ENCODE measurements at places on chromosomes 6 and 20.

DNA sequence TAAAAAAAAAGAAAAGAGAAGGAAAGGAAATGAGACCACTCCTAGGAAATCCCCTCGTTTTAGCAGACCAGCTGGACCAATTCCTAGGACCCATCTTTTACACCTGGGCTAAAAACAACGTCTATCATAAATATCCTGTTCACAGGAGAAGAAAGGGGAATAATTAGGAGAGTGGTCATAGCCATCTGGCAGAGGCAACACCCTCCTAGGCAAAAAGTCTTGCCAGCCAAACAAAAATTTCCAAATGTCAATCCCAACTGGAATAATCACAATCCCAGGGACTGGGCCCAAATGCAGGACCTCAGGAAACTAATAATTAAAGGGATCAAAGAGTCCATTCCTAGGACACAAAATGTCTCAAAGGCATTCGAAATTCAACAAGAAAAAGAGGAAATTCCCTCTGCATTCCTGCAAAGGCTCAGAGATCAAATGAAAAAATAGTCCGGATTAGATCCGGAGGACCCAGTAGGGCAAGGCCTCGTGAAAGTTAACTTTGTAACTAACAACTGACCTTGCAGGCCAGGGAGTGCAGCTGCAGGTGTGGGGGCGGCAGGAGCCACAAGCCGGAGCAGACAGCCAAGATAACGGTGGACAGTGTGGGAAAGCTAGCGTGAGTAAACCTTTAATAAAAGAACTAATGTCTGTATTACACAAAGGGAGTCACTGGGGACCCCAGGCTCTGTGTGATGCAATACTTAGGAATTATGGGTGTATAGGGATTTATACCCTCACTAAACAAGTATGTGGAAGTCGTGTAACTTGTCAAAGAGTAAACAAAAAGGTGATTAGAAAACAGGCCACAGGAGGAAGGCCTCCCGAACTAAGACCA, 11.7 kb downstream of the LCA5 start:
- peak; percentile 47 for DNase-seq

DNA sequence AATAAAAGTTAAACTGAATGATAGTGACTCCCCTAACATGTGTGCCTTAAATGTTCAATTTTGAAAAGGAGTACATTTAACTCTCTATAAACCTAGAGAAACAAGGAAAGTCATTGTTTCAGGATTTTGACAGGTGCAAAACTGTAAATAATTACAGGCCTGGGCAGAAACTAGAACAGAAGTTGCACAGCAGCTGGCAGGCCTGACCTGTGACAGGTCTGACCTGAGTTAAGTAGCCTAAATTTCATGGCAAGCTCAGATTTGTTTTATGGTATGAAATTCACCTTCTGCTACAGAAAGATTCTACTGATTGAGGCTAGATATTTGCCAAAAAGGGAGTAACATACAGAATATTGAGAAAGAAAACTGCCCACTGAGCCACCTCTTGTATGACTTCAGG, 166.1 kb downstream of the CDKAL1 start:
- no peak for DNase-seq

DNA sequence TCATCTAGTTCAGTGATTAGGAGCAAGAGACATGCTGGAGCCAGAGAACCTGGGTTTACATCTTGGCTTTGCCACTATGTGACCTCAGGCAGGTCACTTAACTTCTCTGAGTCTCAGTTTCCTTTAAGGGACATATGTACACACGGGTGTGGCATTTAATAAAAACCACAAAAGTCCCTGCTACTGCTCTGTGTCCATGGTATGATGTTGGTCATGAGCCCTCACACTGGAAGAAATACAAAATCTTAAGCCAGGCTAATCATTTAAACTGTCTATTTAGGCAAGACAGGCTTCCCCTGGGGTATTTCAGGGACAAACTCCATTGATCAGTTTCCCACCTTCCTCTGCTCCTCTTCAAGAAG, 12.9 kb upstream of the PTGIS start:
- DNase-seq, result no peak

- DNase-seq, result peak; percentile 47
Measured at GRCh38 chr20:37902504-37903313, at the start of gene VSTM2L. Gene VSTM2L, plus strand, starts transcription at chr20:37903127. Its CDS starts 224 bp downstream, at chr20:37903351.

- DNase-seq, result no peak
Measured at GRCh38 chr6:374956-375355, 16.6 kb upstream of the IRF4 start.

DNA sequence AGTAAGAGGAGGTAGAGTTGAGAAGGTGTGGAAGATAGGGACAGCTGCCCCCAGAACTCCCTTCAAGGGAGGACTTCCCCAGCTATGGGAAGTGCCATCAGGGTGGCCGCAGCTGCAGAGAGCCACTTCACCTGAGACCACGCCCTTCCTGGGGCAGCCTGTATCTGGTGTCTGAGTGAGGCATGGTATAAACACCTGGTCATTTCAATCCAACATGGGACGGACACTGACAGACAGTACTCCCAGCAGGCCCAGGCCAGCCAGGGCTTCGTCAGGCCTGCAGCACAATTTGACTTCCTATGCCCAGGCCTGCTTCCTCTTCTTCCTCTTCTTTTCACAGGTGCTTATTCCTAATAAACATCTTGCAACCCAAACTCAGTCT, 4.5 kb downstream of the SOX12 start:
- no peak for DNase-seq

GRCh38 chr6:34249469-34250261, 859 bp upstream of the SMIM29 start:
- no peak for DNase-seq

DNA sequence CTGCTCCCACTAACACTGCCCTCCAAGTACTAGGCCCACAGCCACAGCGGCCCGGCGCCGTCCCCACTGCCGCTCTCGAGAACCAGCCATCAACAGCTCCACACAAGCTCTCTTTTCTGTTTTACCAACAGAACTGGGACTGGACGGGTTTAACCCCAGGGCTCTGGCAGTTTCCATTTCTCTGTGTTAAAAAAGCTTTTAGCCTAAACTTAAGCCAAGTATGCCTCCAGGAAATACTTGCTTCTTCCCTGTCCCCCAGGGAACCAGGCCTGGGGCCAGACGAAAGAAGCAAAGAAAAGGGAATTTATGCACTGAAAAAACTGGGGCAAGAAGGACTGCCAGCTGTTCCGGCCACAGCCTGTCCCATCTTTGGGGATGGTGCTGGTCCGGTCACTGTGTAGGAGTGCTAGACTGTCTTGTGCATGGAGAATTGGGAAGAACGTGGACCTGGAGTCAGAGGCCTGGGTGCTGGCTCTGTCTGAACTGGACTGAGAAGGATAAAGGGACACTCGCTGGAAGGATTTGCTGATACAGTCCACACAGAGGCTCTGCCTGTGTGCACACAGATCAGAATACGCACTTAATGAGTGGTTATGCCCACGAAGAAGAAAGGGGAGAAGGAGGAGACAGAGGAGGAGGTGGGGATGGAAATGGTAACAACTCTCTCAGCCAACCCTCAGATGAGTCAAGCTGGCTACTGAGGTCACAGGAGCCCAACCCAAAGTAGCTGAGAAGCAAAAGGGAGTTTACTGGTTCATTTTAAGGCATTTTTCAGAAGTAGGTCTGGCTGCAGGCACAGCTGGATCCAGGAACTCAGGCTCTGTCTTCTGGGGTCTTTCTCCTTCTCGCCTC, 254.4 kb upstream of the PMEPA1 start:
- DNase-seq, result no peak

DNA sequence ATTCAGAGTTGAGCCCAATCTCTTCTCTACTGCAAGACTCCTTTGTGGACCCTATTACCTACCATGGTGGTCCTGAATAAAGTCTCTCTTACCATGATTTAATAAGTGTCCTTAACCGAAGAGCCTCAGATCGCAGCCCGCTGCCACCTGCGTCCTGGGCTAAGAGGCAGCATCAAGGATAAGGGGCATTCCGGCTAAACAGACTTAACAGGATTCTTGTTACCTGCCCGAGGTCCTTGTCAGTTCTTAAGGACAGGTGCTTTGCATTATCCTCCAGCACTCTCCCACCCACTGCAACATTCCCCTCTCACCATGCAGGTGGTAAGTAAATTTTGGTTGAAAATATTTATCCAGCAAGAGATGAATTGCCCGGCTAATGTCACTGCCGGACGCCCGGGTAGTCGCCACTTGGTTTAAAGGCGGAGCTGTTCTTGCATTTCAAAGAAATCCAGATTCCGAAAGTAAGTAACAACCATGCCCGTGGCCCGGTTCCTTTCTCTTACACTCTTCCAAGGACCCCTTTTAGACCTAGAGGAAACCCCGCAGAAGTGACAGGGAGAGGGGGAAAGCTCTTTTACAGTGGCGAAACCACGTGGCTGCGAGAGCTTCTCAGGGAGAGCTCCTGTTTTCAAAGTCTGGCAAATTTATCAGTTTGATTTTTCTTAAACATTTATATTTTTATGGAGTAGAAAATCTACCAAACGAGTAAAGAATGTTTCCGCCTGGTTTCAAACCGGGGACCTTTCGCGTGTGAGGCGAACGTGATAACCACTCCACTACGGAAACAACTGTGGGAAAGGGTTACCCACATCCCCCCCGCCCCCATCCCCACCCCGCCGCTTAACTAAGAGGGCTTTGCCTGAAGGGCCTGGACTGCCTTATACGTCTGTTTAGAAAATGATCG, 41.9 kb upstream of the PRSS16 start:
- DNase-seq, result peak; percentile 24

GRCh38 chr6:33985313-33985751, 160.6 kb downstream of the GRM4 start:
- no peak for DNase-seq

DNA sequence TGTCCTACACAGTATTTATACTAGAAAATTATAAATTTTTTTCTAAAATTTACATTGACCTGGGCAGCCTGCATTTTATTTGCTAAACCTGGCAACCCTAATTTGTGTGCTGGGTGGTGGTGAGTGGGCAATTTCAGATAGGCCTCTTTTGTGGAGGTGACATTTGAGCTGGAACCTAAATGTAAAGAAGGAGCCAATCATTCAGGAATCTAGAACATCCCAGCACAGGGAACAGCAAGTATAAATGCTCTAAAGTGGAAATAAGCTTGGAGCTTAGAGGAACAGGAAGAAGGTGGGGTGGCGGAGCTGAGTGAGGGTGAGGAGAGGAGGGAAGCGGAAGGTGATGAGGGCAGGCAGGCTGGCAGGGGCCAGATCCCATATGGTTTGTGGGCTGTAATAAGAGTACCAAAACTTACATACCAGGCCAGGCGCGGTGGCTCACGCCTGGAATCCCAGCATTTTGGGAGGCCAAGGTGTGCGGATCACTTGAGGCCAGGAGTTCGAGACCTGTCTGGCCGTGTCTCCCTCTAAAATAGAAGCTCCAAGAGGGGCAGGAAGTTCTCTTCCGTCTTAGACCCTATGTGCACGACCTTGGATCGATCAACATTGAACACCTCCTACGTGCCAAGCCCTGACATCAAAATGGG, 549 bp upstream of the CSE1L start:
- peak; percentile 6 for DNase-seq

- DNase-seq, result no peak
Measured at GRCh38 chr6:34718976-34719375, 22.4 kb upstream of the ILRUN start.

- DNase-seq, result no peak
Measured at GRCh38 chr20:40711079-40711478, 22.0 kb upstream of the MAFB start.

DNA sequence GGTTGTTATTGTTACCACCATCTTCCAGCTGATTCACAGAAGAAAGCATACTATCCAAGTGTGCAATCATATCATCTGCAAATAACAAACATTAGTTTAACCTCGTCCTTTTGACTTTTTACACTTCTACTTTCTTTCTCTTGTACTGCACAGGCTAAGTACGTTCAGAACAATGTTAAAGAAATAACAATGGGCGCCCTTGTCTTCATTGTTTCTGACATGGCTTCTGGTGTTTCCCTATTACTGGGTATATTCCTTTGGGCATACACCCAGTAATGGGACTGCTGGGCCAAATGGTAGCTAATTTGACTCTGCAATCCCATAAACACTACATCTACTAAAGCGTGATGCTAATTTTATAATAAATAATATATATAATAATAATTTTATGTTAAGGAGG, 146.7 kb downstream of the GJA10 start:
- DNase-seq, result no peak

- DNase-seq, result no peak
Measured at GRCh38 chr6:33156561-33156960, 35.7 kb downstream of the COL11A2 start.

GRCh38 chr6:132669690-132670291, 10.8 kb upstream of the TAAR1 start:
- peak; percentile 54 for DNase-seq

DNA sequence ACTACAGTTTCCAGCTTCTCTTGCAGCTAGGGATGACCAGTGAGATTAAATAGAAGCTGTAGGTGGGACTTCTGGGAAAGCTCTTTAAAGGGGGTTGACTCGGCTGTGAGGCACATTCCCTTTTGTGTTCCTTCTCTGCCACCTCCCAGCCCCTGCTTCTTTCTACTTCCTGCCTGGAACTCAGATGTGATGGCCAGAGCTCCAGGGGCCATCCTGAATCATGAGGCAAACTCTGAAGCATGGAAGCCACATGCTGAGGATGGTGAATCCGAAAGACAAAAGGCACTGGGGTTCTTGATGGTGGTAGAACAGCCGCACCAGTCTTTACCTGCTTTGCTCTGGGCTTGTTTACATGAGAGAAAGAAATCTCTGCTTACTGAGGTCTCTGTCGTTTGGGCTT, 9.1 kb downstream of the CEBPB start:
- DNase-seq, result no peak

DNA sequence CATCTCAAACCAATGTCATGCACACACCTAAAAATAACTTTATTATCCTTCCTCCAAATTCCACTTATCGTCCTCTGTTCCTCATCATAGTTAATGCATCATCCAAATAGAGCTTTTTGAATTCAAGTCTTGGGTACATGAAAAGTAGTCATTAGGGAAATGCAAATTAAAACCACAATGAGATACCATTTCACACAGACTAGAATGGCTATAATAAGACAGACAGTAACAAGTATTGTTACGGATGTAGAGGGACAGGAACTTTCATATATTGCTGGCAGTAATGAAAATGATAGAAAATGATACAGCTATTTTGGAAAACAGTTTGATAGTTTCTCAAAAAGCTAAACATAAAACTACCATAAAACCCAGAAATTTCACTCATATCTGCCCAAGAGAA, 59.1 kb downstream of the FHL5 start:
- DNase-seq, result no peak

GRCh38 chr6:68240726-68241125, 394.4 kb upstream of the ADGRB3 start:
- no peak for DNase-seq

GRCh38 chr6:25280344-25281074, 1.3 kb downstream of the CARMIL1 start:
- DNase-seq, result no peak

DNA sequence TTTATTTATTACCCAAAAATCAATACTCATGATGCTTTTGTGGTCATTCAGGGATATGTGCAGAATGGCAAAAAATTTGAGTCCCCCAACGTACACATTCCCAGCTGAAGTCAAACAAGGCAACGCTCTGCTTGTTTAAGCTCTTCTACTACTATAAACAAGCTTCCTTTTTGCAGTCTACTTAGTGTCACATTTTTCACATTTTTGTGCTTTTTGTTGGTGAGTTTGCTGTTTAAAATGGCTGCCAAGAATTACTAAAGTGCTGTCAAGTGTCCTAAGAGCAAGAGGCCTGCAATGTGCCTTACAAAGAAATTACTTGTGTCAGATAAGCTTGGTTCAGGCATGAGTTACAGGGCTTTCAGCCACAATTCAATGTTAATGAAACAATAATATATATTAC, 2.1 kb downstream of the WFDC8 start:
- peak; percentile 1 for DNase-seq

Data from IMR-90 (cell line).